ENCODE measurements at places on chromosomes 3 and 15.

- no peak for DNase-seq
Measured at GRCh38 chr3:71271596-71271995, 311.9 kb downstream of the FOXP1 start.

- no peak for DNase-seq
Measured at GRCh38 chr15:78942741-78943140, 2.1 kb downstream of the CTSH start.

- no peak for DNase-seq
Measured at GRCh38 chr3:134729649-134730048, 65.4 kb upstream of the EPHB1 start.

- no peak for DNase-seq
Measured at GRCh38 chr15:29092376-29093064, 177.1 kb downstream of the NSMCE3 start.

GRCh38 chr3:37903734-37904133 lies 42.1 kb downstream of the CTDSPL start:
- DNase-seq = no peak

- DNase-seq = peak; percentile 67
Measured at GRCh38 chr15:99249270-99249841, at the start of gene TTC23. Gene TTC23 (minus strand): TSS chr15:99249581. CDS start chr15:99228712, 20,869 bp downstream.

GRCh38 chr3:58334506-58334884 lies 1.8 kb downstream of the PXK start:
- no peak for DNase-seq

DNA sequence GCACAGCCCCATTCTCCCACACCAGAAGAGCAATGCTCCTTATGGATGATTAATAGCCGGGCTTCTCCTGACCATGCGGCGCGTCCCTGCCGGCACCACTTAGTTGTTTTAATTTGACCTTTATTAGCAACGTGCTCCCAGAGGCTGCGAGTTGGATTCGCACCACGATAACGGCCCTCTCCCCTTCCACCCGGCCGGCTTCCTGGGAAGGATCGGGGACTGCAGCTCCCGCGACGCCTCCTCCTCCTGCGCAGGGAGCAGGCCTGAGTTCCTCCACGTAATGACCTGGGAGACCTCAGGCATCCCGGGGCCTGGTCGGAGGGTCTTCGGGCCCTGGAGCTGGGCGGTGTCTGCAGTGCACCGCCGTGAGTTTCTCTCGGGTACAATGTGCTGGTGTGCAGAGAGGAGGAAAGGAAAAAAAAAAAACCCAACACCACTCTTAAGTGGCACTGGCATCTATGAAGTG lies 243.3 kb upstream of the TOPAZ1 start:
- DNase-seq = no peak

DNA sequence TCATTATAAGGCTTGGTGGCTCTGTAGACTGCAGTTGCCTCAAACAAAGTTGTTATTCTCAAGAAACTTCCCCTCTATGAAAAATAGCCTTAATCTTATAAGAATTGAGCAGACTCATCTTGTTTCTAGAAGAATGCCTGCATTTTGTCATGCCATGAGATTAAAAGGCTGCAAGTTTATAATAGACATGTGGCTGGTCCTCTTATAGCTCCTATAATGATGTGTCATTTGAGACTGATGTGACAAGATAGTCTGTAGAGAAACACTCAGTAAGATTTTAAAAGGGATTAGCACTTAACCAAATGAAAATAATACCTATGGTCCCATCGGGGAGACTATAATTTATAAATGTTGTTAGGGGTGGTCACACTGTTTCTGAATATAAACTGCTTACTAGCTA lies 312.5 kb downstream of the OXSM start:
- no peak for DNase-seq

GRCh38 chr3:63652066-63652725 lies at the start of gene SNTN:
Gene SNTN (plus strand): TSS chr3:63652675. CDS start chr3:63652688, 13 bp downstream.
- DNase-seq = no peak

DNA sequence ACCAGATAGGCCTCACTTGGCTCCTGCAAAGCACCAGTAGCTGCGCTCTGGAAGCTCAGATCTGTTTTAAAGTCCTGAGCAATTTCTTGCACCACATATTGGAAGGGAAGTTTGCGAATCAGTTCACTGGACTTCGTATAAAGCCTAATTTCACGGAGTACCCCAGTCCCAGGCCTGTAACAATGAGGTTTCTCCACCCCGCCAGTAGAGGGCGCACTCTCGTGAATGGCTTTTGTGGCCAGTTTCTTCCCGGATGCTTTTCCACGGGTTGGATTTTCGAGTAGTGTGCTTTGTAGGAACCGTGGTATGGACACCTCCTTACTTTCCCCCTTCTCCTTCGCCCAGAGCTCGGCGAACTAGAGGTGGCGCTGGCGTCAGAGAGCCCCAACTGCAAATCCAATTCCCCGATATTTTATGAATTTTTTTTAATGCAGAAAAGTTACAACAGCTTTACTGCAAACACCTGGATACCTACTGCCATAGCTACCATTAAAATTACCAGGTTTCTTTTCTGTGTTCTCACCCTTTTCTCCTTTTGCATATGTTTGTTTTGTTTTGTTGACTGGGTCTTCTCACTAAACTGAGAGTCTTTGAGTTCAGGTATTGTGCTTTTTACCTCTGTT lies 13.3 kb downstream of the RARB start:
- no peak for DNase-seq

GRCh38 chr3:38095669-38096483 lies 41.1 kb downstream of the ACAA1 start:
- DNase-seq = peak; percentile 22

DNA sequence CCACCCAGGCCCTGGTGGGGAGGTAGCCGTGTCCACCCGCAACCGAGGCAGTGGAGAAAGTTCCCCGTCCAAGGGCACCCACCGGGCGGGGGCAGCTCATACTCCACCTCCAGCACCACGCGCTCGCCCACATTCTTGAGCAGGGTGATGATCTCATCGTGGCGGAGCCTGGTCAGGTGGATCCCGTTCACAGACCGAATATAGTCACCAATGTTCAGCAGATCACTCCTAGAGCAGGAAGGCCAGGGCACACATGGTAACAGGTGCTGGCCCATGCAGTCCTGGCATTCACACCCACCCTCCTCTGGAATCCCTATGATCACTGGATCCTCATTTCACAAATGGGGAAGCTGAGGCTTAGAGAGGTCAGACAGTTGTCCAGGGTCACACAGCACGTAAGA lies 15.8 kb downstream of the GRIP2 start:
- no peak for DNase-seq

DNA sequence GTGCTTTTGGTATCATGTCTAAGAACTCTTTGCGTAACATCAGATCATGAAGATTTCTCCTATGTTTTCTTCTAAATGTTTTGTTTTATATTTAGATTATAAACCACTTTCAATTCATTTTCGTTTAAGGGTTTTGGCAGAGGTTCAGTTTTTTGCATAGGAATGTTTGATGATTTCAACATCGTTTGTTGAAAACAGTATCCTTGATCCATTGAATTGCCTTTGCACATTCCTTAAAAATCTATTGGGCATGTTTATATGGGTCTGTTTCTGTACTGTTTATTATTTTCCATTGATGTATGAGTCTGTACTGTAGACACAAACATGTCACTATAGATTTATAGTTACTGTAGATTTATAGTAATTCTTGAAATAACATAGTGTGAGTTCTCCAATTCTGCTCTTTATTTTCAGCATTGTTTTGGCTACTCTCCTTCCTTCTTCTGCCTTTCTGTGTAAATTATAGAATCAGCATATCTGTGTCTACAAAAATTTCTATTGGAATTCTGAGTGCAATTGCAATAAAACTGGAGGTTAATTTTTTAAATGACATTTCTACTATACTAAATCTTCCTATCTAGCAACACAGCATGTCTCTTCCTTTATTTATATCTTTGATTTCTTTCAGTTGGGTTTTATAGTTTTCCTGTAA lies 374.0 kb downstream of the SV2B start:
- no peak for DNase-seq

DNA sequence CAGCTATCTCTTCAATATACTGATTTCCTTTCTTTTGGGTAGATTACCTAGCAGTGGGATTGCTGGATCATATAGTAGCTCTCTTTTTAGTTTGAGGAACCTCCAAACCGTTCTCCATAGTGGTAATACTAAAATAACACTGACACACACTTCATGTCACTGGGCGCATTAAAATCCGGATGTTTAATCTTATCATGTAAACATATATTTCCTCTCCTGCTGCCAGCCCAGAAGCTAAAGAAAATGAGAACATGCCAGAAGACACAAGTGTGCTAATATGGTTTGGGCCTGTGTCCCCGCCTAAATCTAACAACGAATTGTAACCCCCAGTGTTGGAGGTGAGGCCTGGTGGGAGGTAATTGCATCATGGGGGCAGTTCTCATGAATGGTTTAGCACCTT lies 23.6 kb upstream of the KCNMB2 start:
- DNase-seq = no peak

GRCh38 chr3:10551821-10552630 lies 46.6 kb upstream of the ATP2B2 start:
- no peak for DNase-seq

GRCh38 chr3:189981668-189982067 lies 139.0 kb downstream of the P3H2 start:
- no peak for DNase-seq

DNA sequence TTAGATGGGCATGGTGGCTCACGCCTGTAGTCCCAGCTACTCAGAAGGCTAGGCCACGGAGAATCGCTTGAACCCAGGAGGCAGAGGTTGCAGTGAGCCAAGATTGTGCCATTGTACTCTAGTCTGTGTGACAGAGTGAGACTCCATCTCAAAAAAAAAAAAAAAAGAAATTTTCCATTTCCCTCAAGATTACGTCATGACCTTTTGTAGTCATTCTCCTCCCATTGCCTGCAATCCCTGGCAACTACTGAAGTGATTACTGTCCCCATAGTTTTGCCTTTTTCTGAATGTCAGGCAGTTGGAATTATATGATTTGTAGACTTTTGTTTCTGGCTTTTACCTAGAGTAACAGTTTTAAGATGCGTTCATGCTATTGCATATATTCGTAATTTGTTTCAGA lies 28.0 kb downstream of the WDR76 start:
- DNase-seq = no peak

All from midbrain (tissue), 1 donor.